Peyer's patch (tissue), 4 donors: ENCODE measurements at places on chromosomes 11 and 22.

GRCh38 chr11:75276186-75276585, 35.6 kb downstream of the TPBGL start:
- no peak for DNase-seq

- DNase-seq: no peak
Measured at GRCh38 chr11:65124480-65125196, 2.5 kb downstream of the MRPL49 start.

DNA sequence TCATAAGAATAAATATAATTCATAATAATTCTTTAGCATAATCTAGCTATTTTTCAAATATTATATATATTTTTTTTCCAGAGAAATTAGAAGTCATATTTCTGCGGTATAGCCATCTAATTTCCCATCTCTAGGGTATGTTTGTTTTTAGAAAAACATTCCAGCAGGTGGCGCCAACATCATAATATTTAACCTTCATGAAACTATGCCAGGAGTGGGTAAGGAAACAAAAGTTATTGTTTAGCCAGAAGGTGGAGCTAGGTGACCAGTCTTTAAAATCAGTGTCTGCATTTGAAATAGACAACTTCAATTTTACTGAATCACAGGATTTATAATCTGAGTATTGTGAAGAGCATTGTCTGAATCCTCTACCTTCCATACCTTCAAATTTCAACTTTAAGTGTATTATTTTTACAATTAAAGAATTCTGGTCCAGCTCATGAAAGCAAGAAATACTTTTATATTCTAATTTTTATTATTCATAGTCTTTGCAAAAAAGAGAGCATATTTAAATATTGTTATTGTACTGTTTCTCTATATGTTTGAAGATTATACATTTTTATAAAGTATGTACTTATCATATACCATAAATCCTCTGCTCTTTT, 15.7 kb upstream of the CCDC179 start:
- DNase-seq: peak; percentile 68

DNA sequence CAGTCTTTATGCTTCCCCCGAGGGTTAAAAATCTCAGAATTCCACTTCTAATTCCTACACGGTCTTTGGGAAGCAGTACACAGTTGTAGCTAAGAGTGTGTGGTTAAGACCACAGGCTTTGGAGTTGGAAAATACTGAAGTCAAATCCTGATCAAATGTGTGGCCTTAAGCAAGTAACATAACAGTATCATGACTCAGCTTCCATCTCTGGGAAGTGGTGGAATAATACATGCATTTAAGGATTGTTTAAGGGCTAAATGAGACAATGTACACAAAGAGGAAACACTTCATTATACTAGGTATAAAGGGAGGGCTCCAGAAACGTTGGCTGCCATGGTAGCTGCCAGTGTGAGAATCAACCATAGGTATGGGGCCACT, 71.5 kb downstream of the FAT3 start:
- no peak for DNase-seq

- no peak for DNase-seq
Measured at GRCh38 chr11:26755762-26756161, 33.9 kb upstream of the SLC5A12 start.
